Natural killer cell treated with Interleukin-12 subunit alpha and Interleukin-12 subunit beta and Interleukin-15 and Interleukin-18, amount 100 ng/mL, for 72 hours (primary cell): ENCODE measurements at places on chromosomes 4 and X. TPM values are rescaled to one million over a fixed set of nuclear protein-coding genes. Genes with fewer than 3 reads are reported as not detected.

GRCh38 chr4:10273030-10273429, 156.4 kb upstream of the WDR1 start:
- H3K27ac ChIP-seq: no peak overlapping the region
- no peak overlapping the region for H3K4me3 ChIP-seq
- H3K27me3 ChIP-seq: peaks cover 7% of the 10 kb centered on the region
- H3K4me1 ChIP-seq: no peaks in the 10 kb centered on the region

The FRMD7 gene
- total RNA-seq: not detected

GRCh38 chrX:54473993-54474859, 21.8 kb downstream of the FGD1 start:
- no peaks in the 10 kb centered on the region for H3K4me1 ChIP-seq
- H3K27me3 ChIP-seq: no peaks in the 10 kb centered on the region
- no peak overlapping the region for H3K4me3 ChIP-seq
- no peak overlapping the region for H3K27ac ChIP-seq
- no peaks in the 10 kb centered on the region for H3K36me3 ChIP-seq
- no peak for DNase-seq

The FAM241A gene
- 16.0 TPM for total RNA-seq

GRCh38 chr4:113763029-113763285, 1.4 kb upstream of the CAMK2D start:
- no peak for DNase-seq
- H3K36me3 ChIP-seq: peaks cover 14% of the 10 kb centered on the region
- H3K4me1 ChIP-seq: peaks cover 27% of the 10 kb centered on the region

- H3K27me3 ChIP-seq: peaks cover 41% of the 10 kb centered on the region
- no peak within 1 kb of the TSS for H3K4me3 ChIP-seq
- H3K36me3 ChIP-seq: peaks cover 11% of the 10 kb centered on the region
- no peak for DNase-seq
Measured at GRCh38 chr4:176792326-176793059, at the start of gene VEGFC. VEGFC (minus strand) TSS chr4:176792922; CDS start chr4:176792311, 611 bp downstream.

The PAGE5 gene
- total RNA-seq: not detected

DNA sequence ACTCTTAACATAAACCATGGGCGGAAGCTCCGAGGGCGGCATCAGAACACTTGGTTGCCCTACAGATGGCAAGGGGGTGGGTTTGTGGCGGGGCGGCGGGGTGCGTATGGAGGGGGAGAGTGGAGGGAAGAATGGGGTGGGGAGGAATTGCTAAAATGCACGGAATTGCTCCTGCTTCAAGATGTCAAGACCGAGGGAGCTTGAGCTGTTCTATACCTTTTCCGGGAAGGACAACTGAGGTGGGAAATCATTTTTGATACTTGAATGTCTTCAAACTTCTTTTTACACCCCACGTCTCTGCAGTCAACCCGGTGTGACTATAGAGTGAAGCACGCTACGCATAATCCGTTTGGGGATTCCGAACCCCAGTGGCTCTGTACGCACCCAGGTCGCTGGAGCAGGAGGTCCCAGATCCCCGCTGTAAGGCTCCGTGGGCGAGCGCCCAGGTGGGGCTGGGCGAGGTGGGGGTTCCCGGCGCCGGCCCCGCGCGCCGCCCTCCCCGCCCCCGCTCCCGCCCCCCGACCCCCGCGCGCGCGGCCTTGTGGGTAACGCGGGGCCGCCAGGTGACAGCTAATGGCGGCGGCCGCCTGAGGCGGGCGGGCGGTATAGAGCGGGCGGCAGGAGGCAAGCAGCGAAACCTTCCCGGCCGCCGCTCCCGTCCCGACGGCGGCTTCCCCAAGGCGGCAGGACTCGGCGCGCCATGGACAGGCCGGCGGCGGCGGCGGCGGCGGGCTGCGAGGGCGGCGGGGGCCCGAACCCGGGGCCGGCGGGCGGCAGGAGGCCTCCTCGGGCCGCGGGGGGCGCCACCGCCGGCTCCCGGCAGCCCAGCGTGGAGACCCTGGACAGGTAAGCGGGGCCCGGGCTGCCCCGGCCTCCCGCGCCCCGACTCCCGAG, at the start of gene MTMR1:
Gene MTMR1, plus strand, starts transcription at position 566 of the 894 bp plus-strand sequence. Its CDS starts 135 bp downstream, at position 701.
- H3K36me3 ChIP-seq: no peaks in the 10 kb centered on the region
- H3K27ac ChIP-seq: peak within 1 kb of the TSS; percentile 91
- peaks cover 40% of the 10 kb centered on the region for H3K4me1 ChIP-seq
- no peak for DNase-seq
- H3K4me3 ChIP-seq: peak within 1 kb of the TSS; percentile 88

The ANKRD17 gene
- total RNA-seq: 63.5 TPM

- peak overlapping the region; percentile 98 for H3K4me3 ChIP-seq
- H3K4me1 ChIP-seq: peaks cover 4% of the 10 kb centered on the region
- H3K36me3 ChIP-seq: no peaks in the 10 kb centered on the region
- H3K27me3 ChIP-seq: no peaks in the 10 kb centered on the region
Measured at GRCh38 chrX:77900688-77901087, 1.4 kb downstream of the COX7B start.

- no peak for DNase-seq
- no peaks in the 10 kb centered on the region for H3K4me1 ChIP-seq
- H3K27me3 ChIP-seq: peaks cover 15% of the 10 kb centered on the region
- no peak overlapping the region for H3K27ac ChIP-seq
Measured at GRCh38 chr4:52693492-52693891, 34.4 kb upstream of the USP46 start.

DNA sequence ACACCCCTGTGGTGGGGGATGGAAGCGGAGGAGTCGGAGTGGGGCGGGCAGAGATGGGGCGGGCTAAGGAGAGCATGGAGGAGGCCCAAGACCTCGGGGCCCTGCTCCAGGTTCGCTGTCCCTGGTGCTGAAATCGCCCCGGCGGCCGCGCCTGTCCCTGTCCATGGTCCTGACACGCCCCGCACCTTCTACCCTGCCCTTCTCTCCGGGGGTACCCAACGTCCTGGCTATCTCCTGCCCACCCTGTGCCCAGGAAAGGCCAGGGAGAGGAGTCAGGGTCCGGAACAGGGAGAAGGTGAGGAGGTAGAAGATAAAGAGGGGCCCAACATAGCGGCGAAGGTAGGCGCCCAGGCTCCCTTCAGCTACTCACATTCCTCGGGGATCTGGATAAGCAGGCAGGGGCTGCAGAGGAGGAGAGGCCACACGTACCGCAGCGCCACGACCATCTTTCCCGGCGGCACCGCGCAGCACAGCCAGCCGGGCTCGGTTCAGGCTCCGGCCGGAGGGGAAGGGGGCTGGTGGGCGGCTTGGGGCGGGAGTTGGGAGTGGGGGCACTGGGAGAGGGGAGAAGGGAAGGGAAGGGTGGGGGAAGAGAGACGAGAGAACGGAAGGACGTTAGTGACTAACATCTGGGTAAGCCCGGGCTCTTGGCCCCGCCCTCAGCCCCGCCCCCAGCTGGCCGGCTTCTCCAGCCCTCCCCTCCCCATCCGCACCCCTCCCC, 10.4 kb downstream of the L1CAM start:
- H3K36me3 ChIP-seq: no peaks in the 10 kb centered on the region
- no peak overlapping the region for H3K27ac ChIP-seq
- H3K4me1 ChIP-seq: no peaks in the 10 kb centered on the region
- DNase-seq: peak; percentile 38
- H3K4me3 ChIP-seq: no peak overlapping the region

DNA sequence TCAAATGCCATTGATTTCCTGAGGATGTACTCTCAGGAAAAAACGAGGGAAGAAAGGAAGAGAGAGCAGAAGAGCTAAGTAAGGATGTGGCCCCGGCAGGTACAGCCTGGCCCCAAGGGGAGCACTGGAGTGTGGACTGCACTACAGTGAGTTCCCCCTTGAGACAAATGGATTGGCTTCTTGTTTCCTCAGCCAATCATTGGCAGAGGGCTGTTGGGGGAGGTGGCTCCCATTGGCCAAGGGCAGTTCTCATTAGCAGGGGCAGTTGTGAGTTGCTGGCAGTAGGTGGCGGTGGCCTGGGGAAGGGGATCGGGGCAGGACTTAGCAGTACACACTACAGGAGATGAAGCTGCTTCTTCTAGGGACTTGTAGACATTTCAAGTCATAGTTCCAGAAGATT, 24.1 kb upstream of the OCIAD2 start:
- peaks cover 4% of the 10 kb centered on the region for H3K27me3 ChIP-seq
- no peak for DNase-seq
- no peaks in the 10 kb centered on the region for H3K4me1 ChIP-seq
- H3K4me3 ChIP-seq: no peak overlapping the region
- H3K36me3 ChIP-seq: no peaks in the 10 kb centered on the region

- H3K36me3 ChIP-seq: no peaks in the 10 kb centered on the region
- DNase-seq: no peak
- H3K4me3 ChIP-seq: no peak overlapping the region
- no peak overlapping the region for H3K27ac ChIP-seq
- no peaks in the 10 kb centered on the region for H3K4me1 ChIP-seq
Measured at GRCh38 chr4:142435599-142436235, 410.4 kb downstream of the INPP4B start.

- no peak overlapping the region for H3K4me3 ChIP-seq
- no peak overlapping the region for H3K27ac ChIP-seq
Measured at GRCh38 chr4:161285461-161285860, 878.3 kb downstream of the FSTL5 start.

DNA sequence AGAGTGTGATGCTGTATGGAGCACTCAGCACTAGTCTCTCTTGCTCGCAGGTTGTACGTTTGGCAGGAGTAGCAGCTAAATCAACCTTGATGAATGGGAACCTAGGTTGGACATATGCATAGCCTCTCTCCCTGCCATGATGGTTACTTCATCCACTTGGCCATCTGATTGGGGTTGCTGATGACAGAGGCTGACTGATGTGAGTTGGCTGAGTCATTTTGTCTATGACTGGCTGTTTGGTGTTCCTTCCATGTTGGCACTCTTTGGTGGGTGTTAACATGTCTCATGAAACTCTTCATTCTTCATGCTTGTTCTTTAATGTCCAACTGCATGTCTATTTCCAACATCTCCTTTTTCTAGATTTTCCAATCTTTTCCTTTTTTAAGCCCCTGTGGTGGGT, 31.6 kb upstream of the SPARCL1 start:
- peaks cover 18% of the 10 kb centered on the region for H3K4me1 ChIP-seq
- peaks cover 1% of the 10 kb centered on the region for H3K27me3 ChIP-seq
- H3K4me3 ChIP-seq: peak overlapping the region; percentile 17
- peaks cover 4% of the 10 kb centered on the region for H3K36me3 ChIP-seq
- no peak overlapping the region for H3K27ac ChIP-seq
- DNase-seq: no peak

DNA sequence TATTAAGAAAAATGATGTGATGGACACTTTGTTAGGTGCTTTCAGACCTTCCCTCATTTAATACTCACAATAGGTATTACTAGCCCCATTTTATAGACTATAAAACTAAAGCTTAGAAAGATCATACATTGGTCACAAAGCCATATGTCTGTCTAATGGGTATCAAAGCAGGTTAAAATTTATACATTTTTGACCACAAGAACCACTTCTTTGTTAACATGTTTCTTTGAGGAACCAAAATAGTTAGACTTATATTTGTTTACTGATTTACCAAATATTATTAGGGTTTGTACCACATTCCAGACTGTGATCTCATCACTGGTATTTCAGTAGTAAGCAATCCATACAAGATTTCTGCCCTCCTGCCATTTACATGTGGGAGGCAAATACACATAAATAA, 363.3 kb downstream of the NAF1 start:
- H3K27ac ChIP-seq: no peak overlapping the region
- no peaks in the 10 kb centered on the region for H3K4me1 ChIP-seq
- no peaks in the 10 kb centered on the region for H3K36me3 ChIP-seq

DNA sequence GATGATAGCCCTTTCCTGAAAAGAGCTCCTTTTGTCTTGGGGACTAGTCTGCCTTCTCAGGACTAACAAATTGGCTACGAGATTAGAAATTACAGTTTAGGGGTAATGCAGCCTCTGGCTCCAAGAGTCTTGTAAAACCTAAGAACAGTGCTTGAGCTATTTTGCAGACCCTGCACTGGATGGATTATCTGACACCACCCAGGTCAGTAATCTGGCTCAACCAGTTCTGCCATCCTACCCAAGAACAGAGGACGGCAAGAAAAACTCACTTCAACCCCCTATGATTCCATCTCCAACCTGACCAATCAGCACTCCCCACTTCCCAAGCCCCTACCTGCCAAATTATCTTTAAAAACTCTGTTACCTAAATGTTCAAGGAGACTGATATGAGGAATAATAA, 225.1 kb downstream of the FAM47A start:
- H3K36me3 ChIP-seq: no peaks in the 10 kb centered on the region
- no peak for DNase-seq
- H3K4me1 ChIP-seq: no peaks in the 10 kb centered on the region
- H3K4me3 ChIP-seq: no peak overlapping the region
- H3K27me3 ChIP-seq: no peaks in the 10 kb centered on the region

The DCLK2 gene
- total RNA-seq: 0.08 TPM

The PNMA6F gene
- not detected for total RNA-seq

DNA sequence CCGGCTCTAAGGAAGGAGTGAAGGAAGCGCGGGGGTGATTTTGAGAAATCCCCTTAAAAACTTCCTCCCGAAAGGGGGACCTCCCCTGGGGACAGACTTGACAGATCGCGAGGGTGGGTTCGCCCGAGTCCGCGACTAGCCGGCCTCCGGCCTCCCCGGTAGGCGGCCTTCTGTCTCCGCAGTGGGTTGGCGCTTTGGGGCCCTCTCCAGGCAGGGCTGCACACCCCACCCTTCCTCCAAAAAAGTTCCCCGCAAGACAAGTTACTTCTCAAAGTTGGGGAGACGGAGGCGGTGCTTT, 24.8 kb downstream of the HOPX start:
- H3K27ac ChIP-seq: peak overlapping the region; percentile 91
- peaks cover 15% of the 10 kb centered on the region for H3K36me3 ChIP-seq
- peak overlapping the region; percentile 89 for H3K4me3 ChIP-seq
- peaks cover 50% of the 10 kb centered on the region for H3K4me1 ChIP-seq
- DNase-seq: peak; percentile 91
- no peaks in the 10 kb centered on the region for H3K27me3 ChIP-seq

DNA sequence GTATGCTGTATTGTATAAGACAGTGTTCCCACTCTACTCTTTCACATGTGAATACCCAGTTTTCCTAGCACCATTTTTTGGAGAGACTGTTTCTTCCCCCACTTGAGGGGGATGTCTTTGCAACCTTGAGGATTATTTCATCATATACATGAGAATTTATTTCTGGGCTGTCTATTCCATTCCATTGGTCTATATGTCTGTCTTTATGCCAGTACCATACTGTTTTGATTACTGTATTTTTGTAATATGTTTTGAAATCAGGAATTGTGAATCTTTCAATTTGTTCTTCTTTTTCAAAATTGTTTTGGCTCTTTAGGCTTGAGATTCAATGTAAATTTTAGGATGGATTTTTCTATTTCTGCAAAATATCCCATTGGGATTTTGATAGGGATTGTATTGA, 15.8 kb upstream of the LHFPL1 start:
- no peak for DNase-seq
- peaks cover 7% of the 10 kb centered on the region for H3K36me3 ChIP-seq
- H3K27ac ChIP-seq: no peak overlapping the region
- H3K4me1 ChIP-seq: no peaks in the 10 kb centered on the region
- H3K4me3 ChIP-seq: no peak overlapping the region
- H3K27me3 ChIP-seq: peaks cover 30% of the 10 kb centered on the region

The PRKG2 gene
- 0.10 TPM for total RNA-seq

DNA sequence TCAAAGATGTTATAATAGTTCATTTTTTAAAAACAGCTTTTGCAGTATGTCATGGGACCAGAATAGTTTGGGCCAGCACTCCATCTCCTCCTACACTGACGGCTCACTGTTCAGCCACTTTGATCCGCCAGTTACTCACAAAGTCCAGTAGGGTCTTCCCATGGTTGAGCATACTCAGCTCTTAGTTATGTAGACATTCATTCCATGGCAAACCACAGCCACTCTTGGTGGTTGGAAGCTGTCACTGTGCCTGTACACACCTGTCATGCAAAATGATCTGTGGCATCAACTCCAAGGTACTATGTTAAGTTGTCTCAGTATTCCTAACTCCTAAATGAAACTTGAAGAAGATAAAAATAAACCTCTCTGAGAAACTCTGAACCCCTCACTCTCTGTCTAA, 127.2 kb downstream of the NR3C2 start:
- no peak overlapping the region for H3K4me3 ChIP-seq
- DNase-seq: no peak
- no peaks in the 10 kb centered on the region for H3K4me1 ChIP-seq
